CD8-positive, alpha-beta T cell (primary cell): ENCODE measurements at places on chromosomes 4 and X.
A peak's percentile ranks its signal among the peaks of the same experiment; 100 is the strongest.

DNA sequence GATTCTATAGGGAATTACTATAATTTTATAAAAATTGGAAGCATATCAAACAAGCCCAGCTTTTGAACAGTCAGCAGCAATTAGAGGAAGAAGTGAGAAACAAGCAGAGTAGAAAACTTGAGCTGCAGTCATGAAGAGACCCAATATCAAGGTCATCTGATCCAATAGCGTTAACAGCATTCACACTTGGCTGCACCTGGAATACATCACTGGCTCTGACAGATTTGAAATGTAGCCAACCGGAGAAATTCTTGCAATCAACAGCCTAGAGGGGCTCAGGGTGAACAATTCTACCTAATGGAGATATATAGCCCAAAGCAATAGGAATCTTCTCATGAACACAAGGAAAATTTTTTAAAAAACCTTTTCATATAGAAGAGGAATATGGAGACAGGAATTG, 13.6 kb downstream of the DDX53 start:
- no peak for DNase-seq

GRCh38 chr4:100494166-100494565, 23.7 kb downstream of the EMCN start:
- DNase-seq, result no peak

DNA sequence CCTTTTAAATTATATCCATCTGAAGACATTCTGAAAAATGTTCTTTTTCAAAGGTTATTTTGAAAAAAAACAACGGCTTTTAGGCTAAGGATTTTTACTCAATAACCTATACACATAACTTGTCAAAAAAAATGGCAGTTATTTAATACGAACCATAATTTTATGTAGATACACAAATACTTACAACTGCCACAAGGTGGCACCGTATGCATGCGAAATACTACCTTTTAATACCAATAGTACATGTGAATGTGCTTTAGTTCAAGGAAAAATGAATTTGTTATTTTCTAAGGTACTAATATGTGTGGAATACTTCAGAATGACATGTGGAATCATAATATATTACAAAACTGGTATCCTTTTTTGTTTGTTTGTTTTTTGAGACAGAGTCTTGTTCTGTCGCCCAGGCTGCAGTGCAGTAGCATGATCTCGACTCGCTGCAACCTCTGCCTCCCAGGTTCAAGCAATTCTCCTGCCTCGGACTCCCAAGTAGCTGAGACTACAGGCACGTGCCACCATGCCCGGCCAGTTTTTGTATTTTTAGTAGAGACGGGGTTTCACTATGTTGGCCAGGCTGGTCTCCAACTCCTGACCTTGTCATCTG, 4.6 kb upstream of the MAD2L1 start:
- DNase-seq, result peak; percentile 19

DNA sequence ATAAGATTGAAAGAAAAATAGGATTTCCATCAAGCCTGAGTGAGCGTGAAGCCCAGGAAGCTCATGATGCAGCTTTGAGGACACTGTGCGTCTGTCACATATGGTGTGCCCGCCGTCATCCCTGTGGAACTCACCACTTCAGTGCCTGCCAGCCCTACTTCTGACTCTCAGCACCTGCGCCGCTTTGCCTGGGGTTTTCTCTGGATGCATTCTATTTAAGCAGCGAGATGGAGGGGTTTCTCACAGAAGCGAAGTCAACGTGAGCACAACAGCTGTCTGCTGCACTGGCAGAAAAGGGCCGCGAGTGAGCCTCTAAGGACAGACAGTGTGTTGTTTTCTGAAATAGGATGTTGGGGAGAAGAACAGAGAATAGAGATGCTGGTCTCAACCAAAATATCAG, 6.2 kb upstream of the TMEM128 start:
- no peak for DNase-seq

- no peak for DNase-seq
Measured at GRCh38 chrX:123847056-123847455, 12.8 kb upstream of the XIAP start.

- DNase-seq, result no peak
Measured at GRCh38 chr4:159564615-159565014, 461.7 kb downstream of the RAPGEF2 start.

DNA sequence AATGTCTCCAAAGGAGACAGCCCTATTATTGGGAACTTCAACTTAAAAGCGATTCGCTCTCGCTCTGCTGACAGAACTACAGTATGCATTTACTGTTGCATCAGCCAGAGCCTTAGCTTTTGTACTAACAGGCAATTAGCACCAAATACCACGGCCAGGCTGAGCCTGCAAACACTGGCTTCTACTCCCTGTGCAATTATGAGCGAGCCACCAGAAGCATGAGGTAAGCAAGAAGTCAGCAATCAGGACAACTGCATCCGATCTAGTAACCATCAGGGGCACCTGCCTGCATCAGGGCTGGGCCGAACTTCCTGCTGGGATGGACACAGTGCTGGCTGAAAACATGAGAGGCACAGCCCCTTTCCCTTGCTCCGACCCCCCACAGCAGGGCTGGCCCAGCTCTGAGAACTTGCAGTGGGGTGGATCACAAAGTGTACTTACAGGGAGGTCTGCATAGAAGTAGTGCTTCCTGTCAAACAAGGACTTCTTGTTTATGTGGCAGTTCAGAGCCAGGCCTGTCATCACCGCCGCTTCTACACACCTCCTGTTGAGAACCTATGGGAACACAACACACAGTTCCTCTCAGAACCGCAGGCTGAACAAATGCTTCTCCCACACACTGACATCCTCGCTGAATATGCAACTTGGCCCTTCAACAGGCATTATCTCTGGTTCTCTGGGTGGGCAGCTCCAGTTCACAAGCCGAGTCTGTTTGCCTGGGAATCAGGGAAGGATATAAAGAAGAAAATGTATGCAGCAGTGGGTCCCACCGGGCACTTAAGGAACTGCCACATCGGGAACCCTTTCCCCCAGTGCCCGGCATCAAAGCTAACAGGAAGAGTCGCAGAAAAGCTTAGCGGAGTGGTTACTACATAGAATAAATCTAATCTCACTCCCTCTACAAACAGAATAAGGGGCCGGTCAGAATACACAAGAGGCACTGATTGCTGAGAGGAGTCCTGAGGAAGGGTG, 41.5 kb downstream of the GATB start:
- no peak for DNase-seq

DNA sequence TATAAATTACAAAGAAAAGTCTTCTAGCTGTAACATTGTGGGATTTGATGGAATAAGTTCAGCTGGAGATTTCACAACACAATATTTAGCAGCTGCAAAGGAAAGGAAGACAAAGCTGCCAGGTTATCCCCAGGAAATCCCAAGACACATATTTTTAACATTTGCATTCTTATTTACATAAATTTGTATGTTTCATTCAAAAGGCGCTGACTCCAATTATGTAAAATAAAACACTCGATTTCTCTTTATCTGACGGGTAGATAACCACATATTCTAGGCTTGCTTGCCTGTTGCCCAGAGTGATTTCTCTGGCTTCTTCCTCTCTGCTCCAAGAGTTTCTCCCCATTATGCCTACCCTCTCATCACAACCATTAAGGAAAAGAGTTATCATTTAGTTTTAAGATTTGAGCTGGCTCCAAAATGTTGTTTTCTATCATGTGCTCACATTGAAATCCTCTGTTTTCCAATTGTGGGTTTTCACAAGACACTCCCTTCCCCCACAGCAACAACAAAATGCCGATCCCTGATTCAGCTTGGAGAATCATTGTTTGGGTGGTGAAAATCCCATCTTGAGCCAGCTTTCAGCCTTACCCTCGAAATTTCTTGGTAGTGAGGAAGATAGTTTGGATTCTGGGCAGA, 128.2 kb upstream of the RASGEF1B start:
- no peak for DNase-seq

GRCh38 chr4:122576261-122577188, 44.3 kb downstream of the IL21 start:
- DNase-seq, result no peak

DNA sequence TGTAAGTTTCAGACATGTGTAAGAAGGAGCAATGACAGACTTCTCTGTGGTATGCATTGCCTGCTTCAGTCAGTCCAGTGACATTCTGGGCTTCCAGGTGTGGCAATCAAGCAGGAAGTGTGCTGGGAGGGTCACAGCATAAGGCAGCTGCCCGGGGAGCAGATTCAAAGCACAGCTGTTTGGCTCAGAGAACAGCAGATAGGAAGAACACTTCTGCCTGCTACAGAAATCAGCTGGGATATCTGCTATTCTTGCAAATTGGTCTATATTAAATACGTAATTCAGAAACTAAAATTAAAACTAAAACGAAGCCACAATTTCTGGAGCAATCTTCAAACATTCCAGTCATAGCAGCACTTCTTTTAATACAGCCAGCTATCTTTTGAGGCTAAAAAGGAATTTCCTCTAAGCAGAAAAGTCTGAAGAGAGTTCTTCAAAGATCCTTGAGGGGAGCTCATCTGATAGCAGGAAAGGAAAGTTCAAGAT, 47.5 kb upstream of the GALNT7 start:
- no peak for DNase-seq

GRCh38 chr4:124713185-124713592, 657 bp upstream of the ANKRD50 start:
- DNase-seq, result peak; percentile 51
